Activated CD4-positive, alpha-beta T cell treated with anti-CD3 and anti-CD28 coated beads for 4 hours (primary cell): ENCODE measurements at places on chromosomes 4 and X.

GRCh38 chr4:102599455-102599854 lies 98.3 kb downstream of the NFKB1 start:
- no peak for DNase-seq

DNA sequence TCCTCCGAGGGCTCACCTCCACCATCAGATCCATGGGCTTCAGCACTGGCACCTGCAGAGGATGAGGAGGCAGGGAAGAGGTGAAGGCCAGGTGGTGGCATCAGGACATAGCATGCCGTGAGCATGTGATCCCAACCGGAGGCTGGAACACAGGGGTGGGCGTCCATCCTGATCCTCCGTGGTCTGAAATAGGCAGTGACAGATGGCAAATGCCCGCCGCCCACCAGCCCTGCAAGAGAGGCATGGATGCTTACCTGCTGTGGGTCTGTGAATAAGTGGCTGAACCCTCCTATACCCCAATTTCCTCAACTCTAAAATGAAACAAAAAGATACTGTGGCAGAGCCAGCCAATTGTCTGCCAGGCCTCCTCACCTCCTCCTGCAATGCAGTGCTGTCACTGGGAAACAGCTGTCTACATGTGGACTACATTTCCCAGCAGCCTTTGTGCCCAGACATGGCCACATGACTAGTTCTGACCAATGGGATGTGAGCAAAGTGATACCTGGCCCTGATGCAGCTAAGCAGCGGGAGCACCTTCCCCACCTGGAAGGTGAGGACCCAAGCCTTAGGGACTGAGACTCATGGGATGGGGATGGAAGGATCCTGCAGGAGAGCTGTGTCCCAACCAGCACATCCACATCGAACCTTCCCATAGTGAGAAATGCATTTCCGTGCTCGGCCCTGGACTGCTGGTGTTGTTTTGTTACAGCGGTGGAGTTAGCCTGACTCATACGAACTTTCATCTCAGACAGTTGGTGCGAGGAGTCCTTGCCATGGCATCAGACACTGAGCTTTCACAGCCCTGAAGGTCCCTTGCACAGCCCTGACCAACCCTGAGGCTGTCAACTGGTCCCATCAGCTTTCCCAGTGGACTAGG lies 99.5 kb downstream of the PPP2R2C start:
- no peak for DNase-seq

GRCh38 chr4:112343330-112344080 lies 46.3 kb downstream of the ALPK1 start:
- DNase-seq, result no peak

GRCh38 chr4:151458148-151458547 lies 49.2 kb downstream of the FHIP1A start:
- no peak for DNase-seq

DNA sequence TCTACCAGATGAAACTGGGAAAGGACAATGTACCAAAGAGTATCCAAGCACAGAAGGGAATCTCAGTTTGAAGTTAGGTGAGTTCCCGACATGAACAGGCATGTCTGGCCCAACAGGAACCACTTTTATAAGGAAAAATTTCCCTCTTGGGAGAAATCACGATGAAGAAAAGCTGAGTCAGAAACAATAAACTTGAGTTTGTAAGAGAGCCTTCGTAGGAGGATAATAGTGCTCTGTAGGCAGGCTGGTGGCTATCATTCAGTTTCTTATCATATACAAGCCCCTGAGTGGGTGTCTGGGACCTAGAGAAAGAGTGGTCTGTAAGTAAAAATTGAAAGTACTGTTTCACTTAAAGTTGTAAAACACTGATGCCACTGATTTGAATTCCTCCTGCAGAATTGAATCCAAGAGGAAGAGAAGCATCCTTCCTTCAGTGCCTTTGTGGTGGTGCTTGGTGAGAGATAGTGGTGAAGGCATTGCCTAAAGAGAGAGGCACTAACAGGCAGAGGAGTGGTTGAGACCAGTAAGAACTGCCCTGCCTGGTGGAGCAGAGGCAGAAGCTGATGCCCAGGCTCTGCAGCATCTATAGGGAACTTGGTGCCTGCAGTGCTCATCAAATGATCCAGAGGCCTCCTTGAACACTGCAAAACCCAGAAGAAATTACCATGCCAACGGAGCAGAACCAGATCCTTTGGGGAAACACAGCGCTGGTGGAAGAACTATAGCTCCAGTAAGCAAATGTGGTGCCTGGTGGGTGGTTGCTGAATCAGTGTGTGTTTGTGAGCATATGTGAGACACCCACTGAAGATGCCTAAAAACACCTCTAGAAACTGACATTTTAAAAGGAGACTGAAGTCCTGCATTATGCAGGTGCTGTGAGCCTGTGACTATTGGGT lies 31.7 kb upstream of the METAP1 start:
- no peak for DNase-seq

DNA sequence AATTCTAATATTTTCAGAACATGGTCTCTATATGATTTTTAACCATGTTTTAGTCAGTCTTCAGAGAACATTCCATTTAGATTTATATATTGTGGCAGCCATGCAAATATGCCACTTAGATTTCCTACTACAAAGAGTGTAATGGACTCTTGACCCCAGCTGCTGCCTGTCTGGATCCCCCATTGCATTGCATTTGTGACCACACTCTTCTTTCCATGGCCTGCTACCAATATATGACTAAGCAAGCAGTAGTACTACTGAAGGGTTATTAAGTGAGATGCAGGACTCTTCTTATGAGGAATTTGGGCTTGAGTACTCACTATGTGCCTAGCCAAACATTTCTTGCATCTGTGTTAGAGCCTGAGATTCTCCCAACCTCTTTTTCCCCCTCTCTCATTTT lies 306.8 kb downstream of the PDHA2 start:
- no peak for DNase-seq

DNA sequence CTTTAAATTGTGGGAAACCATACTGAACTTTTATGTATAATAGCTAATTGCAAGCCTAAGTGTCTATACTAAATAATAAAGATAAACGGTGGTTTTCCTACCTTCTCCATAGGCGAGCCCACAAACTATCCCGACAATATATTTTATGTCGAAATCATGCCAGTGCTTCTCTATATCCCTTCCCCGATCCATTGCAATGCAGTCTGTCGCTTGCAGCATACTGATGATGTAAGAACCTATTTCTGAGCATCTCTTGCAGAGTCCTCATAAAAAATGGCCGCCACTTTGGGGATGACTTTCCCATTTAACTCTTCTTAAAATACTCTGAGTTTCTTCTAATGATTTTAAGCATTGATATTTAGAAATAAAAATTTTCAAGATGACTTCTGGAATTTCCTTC lies 58.1 kb upstream of the TLR3 start:
- no peak for DNase-seq

GRCh38 chr4:34731070-34731469 lies 1513.2 kb downstream of the ARAP2 start:
- DNase-seq, result no peak

GRCh38 chr4:112739442-112739841 lies 102.5 kb downstream of the LARP7 start:
- no peak for DNase-seq

- DNase-seq, result no peak
Observed at GRCh38 chr4:183195534-183195933, 96.5 kb downstream of the WWC2 start.

DNA sequence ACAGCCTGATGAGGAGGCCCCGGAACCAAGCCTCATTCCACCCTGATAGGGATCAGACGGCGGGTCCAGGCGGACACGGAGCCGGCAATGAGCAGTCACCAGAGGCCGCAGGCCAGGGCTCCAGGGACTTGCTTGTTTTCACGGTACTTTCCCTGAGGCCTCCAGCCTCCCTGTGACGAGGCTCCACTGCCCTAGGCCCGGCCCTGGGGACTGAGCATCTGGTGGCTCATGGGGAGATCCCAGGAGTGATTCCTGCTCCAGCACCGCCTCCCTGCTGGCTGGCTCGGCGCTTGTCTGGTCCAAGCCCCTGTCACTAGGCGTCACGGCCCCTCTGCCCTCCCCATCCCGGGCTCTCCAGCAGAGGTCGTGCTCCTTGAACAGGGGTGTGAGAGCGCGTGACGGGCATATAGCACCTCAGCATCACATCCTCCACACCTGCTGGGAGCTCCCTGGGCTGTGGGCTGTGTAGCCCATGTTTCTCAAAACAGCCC lies 14.1 kb downstream of the HTRA3 start:
- no peak for DNase-seq

DNA sequence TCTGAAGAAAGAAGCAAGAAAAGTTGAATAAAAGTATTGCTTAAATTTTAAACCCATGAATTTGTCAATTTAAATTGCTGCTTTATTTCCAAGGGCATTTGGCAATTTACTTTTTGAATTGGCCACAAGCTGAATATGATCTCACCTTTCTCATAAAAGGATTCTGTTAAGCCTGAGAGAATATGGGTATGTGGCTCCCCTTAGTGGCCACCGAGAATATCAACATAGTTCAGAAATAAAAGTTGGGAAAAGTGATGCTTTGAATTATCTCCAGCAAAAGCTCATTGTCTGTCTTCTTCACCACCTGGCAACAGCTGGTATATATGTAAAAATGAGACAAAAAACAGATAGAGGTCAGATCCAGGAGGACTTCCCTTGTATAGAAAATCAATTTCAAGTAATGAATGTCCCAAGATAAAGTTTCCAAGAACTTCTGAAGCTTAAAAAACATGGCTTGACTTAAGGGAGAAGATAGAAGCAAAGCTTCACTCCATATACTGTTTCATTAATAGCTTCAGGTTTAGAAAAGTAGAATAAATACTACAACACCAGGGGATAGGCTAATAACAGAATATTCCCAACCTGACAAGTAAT lies 290.7 kb upstream of the FAM241A start:
- no peak for DNase-seq

DNA sequence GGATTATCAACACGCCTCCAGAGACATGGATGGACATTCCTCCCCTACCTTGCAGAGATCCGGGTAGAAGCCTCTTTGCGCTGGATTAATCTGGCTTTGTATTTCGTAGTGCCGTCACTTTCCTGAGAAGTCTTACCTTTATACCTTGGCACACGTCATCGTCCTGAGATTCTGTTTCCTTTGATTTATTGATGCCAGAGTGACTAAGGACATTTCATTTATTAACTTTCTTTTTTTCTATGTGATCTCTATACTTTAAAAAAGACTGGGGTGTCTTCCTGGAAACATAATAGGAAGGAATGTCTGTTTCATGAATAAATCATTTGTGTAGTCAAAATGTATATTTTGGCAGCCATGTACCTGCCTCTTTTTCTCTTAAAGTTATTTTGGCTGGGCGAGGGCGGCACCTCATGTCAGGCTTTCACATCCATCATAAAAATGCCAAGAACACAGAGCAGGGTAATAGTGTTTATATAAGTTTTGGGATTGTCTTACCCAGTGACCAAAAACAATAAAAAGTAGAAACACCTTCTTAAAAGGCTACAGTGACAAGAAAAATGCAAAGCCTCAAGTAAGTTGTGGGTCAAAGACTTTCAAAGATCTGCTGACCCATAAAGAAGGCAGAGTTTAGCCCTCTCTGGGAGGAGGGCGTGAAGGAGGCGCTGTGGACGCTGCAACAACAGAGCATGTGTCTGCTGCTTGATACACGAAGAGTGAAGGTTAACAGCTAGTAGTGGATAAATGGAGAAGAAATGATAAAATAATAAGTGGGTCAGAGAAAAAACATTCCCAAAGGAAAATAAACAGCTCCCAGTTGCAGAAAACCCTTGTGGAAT lies 124.4 kb downstream of the SHROOM3 start:
- DNase-seq, result no peak

- no peak for DNase-seq
Observed at GRCh38 chr4:132866616-132867015, 282.5 kb upstream of the PCDH10 start.

DNA sequence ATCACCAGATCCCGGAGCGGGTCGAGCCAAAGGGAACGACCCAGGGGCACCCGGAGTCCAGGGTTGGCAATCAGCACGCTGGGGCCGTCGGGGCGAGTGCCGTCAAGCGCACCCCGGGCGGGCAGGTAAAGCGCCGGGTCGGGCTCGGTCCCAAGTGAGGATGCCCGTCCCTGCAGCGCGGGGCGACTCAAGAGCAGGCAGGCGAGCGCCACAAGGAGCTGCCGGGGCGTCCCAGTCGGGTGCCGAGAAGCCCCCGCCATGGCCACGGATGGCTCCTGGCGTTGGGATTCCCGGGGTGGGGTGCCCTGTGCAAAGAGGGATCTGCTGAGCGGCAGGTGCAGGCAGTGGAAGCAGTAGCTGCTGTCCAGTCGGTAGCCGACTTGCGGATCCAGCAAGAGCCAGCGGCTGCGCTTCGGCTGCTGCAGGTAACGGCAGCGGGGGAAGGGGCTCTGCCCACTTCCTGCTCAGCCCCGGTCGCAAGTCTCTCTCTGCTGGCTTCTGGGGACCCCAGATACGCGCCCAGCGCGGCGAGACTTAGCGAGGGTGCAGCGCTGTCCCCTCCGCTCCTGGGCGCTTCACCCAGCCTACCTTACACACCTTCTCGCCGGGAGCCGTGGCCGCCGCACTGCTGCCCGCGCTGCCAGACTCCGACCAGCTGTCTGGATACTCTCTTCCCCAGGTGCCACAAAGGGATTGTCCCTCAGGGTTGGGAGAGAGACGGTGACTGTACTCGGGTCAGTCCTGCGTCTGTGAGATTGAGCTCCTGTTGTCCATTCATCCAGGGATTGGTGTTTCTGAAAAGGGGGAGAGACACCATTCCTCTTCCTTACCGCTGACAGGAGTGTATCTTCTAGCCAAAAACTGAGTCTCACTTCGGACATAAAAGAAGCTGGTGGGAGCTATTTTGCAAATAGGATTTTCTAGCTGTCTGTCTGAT lies at the start of gene FREM3:
Gene FREM3 (minus strand): TSS at position 260 of the 937 bp plus-strand sequence. CDS start 0 bp downstream, at position 260.
- no peak for DNase-seq

DNA sequence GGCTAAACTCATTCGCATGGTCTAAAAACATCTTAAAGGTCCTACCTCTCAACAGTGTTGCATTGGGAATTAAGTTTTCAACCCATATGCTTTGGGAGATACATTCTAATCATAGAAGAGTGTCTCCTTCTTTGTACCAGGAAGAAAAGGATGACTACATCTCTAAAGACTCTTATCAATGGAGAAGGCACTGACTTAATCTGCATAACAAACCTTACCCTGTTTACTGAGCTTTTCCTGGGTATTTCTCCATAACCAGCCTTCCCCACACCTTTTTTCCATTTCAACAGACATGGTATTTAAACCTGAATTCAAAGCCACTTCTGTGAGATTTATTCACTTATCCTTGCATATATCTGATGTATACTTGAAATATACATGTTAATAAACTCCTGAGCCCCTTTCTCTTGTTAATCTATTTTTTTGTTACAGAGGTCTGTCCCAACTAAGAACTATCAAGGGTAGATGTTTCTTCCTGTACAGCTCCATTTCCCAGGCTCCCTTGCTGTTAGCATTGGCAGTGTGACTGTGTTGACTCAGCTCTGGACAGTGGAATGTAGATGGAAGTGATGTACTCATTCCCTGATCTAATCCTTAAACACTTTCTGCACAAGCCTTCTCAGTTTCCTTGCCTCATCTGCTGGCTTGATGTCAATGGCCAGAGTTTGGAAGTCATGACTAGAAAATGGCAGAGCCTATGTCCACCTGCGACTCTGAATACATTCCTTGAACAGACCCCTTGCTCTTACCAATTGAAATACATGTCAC lies 148.9 kb upstream of the CPEB2 start:
- DNase-seq, result no peak

DNA sequence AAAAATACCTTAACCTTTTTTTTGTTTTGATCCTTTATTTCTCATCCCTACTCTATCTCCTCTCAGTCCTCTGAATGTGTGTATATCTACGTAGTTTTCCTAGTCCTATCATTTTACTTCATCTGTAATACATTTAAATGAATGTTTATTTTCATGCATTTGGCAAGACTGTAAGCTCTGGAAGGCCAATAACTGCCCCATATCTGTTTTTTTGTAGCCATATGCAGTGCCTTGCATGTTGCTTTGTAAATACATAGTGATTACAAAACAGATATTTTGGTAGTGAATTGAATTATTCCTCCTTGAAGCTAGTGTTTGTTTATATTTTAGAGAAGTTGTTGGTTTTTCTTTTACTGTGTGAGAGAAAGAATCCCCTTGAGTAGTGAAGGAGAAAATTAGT lies 450.2 kb downstream of the PCDH18 start:
- DNase-seq, result no peak
